ENCODE measurements at places on chromosomes 11 and 22. TPM values are rescaled to one million over a fixed set of nuclear protein-coding genes. Genes with fewer than 3 reads are reported as not detected.

- DNase-seq: peak; percentile 53
Observed at GRCh38 chr22:35539910-35540594, 579 bp upstream of the RASD2 start.

DNA sequence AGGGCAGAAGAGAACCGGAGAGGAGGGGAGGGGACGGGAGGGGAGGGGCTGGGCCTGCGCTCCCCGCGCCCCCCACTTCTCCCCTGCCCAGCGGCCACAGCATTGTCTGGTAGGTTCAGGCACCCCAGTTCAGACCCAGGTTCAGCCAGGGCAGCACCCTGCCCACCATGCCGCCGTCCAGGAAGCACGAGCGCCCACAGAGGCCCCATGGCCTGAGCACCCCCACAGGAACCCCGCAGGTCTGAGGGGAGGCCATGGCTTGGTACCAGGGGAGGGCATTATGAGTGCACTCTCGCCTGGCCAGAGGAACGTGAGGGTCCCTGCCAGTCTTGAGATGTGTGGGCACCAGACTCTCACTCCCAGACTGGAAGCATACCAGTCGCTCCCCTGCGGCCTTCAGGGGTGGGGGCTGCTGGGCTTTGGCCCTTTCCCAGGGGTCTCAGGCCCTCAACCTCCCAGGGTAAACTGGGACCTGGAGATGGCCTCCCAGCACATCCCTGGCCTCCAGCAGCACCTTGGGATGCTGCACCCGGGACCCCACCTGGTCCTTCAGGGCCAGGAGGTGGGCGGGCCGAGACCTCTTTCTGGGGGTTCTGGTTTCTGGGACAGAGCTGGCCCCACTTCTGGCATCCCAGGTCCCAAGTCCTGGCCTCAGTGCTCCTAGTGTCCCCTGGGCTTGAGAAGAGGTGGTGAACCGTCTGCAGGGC lies 597 bp upstream of the PLXNB2 start:
- DNase-seq: no peak

DNA sequence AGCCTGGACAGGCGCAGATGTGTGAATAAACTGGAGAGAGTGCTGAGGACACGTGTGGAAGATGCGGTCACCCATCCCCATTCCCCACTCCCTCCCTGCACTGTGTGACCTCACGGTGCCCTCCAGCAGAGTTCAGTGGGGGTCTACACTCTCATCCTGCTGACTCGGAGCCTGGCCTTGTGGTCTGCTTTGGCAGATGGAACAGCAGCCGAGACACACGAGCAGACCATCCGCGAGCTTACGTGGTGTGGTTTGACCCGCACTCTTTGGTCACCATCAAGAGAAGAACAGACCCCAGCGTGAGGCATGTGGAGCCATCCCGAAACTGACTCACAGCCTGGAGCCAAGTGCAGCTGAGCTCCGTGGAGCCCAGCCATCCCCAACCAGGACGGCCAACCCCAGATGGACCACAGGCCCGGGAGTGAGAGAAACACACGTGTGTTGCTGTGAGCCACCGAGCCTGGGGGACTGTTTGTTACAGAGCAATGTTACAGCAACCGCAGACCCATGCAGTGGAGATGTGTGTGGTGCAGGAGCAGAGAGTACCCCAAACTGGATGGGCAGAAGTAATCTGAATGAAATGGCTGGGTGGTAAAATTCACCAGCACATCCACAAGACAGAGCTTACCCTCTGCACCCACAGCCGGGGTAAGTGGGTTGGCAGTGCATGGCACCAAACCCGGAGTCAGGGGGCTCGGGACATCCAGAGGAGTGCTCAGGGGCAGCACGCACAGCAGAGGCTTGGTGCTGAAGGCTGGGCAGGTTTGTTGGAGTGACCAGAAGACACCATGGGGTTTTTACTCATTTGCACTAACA lies 90.7 kb downstream of the RTL6 start:
- no peak for DNase-seq

- DNase-seq: no peak
Observed at GRCh38 chr22:48089601-48090331, 1327.3 kb downstream of the TBC1D22A start.

The SLC35F2 gene
- total RNA-seq: 9.1 TPM

The MSANTD2 gene
- total RNA-seq: 11.3 TPM
